ENCODE measurements at places on chromosomes 7 and 10.

DNA sequence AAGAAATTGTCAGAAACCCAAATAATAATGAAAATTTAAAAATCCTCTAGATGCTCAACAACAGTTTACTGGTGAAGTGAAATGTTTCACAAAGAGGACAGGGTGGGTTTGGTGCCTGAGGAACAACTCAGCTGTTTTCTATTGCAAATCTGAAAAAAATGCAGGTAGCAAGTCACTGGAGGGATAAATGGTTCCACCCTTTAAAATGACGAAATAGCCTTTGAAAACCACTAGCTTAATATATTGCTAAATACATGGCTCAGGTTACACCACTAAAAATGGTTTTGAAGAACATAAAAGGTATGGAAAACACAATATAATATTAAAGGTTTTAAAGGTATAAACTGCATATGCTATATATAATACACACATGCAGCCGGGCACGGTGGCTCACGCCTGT is 69.5 kb downstream of the LMBR1 start:
- DNase-seq, result no peak

DNA sequence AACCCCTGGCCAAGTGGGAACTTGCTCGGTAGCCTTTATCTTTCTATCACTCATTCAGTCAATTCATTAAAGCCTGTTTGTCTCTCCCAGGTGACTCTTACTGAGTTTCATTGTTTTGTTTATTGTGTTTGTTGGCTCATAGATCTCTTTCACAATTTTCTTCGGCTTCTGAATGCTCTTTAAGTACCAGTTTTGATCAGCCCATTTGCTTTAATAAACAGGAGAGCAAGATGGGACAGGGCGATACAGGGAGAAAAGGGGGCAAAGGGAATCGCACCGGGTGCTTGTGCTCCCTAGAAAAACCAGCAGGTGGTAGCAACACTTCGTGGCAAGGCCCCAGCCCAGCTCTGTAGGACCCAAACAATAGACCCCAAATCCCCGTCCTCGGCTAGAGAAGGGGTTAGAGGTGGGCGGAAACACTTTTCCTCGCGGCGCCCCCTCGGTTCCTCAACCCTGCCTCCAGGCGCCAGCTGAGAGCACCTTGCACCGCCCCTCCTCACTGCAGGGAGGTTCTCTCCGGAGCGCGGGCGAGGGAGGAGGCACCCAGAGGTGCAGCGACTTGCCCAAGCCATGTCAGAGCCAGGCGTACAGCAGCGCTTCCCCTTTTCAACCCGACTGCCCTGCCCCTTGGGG is 1.0 kb upstream of the EPHB6 start:
- peak; percentile 68 for DNase-seq

DNA sequence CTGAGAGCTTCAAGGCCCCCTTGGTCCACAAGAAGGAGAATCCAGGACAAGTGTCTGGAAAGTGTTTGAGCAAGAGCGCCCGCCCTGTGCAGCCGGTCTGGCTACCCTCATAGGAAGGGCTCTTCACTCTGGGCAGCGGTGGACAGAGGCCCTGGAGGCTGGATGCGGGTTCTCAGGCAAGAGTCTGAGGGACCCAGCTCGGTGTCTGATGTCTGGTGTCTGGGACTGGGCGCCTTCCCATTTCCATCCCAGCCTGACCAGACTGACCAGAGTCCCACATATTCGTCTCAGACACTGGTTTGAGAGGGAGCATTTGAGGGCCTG is 59.8 kb downstream of the HK1 start:
- DNase-seq, result no peak

DNA sequence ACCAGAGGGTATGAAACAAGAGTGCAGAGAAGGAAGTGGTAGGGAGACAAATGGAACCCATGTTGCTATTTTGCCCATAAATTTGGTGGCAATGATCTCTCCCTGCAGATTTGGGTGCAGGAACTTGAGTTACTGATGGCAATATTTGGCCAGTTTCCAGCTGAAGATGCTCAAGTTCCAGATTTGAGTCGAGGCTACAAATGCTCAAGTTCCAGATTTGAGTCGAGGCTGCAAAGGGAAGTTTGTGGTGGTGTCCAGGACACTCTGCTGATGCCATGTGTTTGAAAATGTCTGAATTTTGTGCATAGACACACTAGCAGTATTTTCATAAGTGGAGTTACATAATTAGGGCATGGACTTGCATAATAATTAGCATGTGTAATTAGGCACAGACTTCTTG is 40.8 kb downstream of the TBXAS1 start:
- DNase-seq, result no peak

- no peak for DNase-seq
These were observed 74.2 kb downstream of the GALNT17 start for GRCh38 chr7:71206184-71206583.

DNA sequence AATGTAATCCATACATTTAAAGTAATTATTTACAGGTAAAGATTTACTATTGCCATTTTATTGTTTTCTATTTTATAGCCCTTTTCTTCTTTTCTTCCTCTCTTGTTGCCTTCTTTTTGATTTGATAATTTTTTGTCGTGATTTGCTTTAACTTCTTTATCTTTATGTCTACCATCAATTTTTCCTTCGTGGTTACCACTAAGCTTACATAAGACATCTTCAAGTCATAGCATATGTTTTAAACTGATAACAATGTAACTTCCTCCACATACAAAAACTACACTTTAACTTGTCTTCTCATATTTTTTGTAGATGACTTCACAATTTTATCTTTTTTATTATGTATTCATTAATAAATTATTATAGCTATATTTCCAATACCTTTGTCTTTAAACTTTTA is 316.6 kb downstream of the PLXDC2 start:
- DNase-seq, result no peak

DNA sequence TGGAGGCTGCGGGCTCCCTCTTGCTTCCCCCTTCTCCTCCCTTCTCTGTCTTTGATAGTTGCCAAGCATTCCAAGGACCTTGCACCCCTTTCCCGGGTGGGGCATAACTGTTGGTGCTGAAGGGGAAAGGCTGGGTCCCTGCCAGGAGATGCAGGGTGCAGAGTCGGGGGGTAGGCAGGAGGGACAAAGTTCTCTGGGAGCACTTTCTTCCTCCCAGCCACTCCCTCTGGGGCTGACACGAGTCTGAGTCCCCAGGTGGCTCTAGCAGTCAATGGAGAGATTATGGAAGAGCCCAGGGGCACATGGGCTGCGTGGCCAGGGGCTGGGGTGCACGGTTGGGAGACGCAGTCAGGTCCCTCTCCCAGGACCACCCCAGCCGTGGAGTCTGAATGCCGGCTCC is 2.1 kb downstream of the CLDN15 start:
- no peak for DNase-seq

- no peak for DNase-seq
These were observed 47.2 kb upstream of the RHEB start for GRCh38 chr7:151566897-151567320.

DNA sequence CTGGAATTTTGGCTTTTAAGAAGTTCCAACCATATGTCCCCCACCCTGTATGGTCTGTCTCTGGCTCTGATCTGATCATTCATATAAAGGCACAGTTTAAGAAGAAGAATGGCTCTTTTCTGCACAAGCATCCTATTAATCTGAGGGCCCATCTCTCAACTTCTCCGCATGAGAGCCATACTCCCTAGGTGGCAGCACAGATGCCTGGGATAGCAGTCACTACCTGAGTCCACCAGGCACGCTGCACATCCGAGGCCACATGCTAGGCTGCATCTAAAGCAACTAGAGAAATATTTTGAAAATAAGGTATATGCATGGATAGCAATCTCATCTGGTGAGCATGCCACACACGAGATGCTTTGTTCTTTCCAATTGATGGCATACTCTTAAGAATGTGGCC is 565.5 kb downstream of the PARD3 start:
- DNase-seq, result no peak

DNA sequence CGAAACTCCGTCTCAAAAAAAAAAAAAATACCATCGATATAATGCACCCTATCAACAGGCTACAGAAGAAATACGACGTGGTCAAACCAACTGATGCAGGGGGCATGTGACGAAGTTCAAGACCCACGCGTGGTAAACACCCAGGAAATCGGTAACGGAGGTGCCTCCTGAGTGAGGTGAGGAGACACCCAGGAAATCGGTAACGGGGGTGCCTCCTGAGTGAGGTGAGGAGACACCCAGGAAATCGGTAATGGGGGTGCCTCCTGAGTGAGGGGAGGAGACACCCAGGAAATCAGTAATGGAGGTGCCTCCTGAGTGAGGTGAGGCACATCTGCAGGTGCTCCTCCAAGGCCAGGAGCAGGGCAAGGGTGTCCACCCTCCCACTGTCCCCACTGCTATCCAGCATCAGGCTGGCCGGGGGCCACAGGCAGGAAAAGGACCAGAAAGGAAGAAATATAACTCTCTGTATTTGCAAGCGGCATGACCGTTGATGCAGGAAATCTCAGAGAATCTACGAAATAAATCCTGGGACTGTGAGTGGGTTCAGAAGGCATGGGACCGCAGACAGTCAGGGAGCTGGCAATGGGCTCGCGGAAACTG is 10.7 kb upstream of the GPR146 start:
- no peak for DNase-seq

DNA sequence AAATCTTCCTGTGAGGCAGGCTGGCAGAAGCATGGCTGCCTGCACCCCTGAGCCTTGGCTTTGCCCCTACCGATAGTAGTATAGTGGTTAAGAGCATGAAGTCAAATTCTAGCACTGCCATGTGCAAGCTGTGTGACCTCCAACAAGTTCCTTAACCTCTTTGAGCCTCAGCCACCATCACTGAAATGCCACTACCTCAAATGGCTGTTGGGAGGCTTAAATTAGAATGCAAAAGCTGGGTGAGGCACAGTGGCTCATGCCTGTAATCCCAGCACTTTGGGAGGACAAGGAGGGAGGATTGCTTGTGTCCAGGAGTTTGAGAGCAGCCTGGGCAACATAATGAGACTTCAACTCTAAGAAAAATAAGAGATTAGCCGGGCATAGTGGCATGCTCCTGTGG is 8.4 kb downstream of the SFRP5 start:
- DNase-seq, result no peak

DNA sequence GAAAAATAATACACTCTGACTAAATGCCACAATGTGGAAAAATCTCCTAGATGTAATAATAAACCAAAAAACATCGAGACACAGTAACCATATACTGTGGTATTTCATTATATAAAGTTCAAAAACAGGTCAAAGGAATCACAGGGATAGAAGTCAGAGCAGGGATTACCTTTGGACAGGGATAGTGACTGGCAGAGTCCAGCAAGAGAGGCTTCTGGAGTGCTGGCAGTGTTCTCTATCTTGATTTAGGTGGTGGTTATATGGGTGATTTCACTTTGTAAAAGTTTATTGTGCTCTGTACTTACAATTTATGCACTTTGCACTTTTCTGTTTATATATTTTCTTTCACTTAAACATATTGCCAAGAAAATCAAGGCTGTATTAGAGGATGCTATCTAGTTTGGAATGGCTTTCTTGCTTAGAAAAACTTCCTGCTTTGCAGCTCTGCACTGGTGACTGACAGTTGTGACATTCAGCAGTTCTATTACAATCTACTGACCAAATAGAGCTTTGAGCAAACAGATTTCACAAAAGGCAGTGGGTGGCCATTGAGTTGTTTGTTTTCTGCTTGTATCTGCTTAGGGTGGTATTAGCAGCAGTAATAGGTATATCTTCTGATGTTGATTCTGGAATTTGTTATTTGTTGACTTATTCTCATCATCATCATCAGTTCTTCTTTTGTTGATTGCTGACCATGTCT is 263.6 kb upstream of the LRGUK start:
- no peak for DNase-seq

- DNase-seq, result no peak
These were observed 82.6 kb upstream of the ASAH2 start for GRCh38 chr10:50333872-50334271.

DNA sequence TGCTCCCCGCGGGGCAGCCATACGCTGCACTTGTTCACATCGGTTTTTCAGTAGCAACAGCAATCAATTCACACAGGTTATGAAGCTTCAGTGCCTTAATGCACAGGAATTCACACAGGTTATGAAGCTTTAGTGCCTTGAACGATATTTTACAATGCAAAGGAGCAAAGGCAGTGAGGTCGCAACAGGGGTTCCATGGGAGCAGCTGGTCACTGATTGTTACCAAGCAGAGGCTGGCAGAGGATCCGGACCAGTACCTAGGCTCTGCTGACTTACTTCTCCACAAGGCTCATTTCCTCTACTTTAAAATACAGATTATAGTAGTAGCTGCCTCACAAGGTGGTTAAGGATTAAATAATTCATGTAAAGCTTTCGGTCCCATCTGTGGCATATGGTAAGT is 95.2 kb upstream of the ODAD2 start:
- DNase-seq, result no peak

DNA sequence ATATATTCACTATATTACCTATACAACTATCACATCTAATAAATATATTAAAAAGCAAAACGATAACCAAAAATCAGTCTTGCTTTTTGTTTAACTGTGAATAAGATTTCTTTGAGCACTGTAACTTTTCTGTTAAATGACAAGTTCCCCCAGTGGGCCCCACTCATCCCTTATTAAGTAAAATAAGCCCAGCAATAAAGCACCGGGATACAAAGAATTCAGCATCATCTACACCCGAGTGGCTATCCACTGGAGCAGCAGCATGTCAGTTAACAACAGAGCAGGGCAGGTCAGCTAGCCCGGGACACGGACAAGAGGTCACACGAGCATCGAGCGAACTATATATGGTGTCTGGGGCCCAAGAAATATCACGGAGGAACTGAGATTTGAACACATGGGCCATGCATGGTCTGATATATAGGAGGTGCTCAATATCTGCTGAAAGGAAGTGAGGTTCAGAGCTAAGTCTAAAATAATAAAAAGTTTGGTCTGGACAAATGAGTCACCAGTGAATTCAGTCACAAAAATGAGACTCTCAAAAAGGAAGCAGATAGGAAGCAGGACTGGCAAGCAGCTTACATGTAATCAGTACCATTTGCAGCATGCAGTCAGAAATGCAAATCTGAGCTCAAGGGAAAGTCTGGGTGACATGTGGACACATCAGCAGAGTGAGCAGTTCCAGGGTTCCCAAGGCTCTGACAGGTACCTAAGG is 4.1 kb downstream of the ERCC6 start:
- DNase-seq, result peak; percentile 7

DNA sequence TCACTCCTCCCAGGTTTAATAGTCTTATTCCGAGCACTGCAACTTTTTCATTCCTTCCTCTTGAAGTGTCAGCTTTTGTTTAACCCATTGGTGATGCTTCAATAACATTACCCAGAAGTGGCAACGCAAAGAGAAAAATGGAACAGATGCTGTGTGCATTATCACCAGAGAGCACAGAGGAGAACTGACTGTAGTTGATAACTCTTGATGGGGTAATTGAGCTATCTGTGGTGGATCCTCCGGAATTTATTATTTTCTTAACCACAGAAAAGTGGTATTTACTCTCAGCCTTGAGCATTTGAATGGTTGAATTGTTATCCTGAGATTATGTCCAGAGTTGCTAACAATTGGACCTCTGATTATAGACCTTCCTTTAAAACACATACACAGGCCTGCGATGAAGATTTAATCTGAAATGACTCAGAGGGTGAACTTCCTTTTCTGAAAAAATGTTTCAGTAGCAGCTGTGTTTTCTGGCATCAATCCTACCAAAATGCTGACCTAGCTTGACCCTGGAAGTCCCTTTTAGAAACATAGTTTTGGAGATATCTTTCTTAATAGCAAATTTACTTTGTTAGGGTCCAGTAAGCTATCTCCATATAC is 1584.4 kb upstream of the LRRTM3 start:
- no peak for DNase-seq

Measured in activated naive CD8-positive, alpha-beta T cell treated with anti-CD3 and anti-CD28 coated beads, Interleukin-2, amount 50 U/mL, for 24 hours (primary cell).